Activated T-cell treated with anti-CD3 and anti-CD28 coated beads for 4 hours (primary cell): ENCODE measurements at places on chromosomes 3 and 15.
A peak's percentile ranks its signal among the peaks of the same experiment; 100 is the strongest.

- no peak for DNase-seq
These were observed 106.4 kb upstream of the TLE3 start for GRCh38 chr15:70203981-70204560.

DNA sequence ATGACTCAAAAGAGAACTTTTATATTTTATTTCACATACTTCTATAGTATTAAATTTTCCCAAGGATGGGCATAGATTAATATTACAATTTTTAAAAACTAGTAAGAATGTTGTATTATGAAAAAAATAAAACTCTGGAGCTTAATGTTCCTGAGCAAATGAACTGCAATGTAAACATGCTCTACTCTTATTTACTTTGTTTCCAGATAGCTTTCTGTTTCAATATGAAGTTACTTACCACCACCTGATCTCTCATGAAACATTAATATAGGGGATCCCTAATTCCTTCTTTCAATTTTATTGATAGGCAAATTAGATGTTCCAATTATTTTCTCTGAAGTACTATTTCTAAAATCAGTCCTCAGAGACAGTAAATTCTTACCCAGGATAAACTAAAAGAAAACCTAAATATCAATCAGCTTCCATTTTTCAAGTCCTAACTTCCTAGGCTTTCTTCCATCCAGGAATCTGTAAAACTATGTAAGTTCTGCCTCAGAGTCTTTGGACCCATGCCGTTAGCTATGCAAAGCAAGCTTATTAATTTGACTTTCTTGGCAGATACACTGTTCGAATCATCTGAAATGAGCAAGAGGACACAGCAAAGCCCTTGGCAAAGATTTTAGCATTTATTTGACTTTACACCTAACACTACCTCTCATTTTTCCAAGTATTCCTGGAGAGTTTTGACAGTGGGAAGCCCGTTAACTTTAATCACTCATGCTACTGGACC lies 93.2 kb downstream of the PLCH1 start:
- no peak for DNase-seq

GRCh38 chr15:81235276-81236123 lies 38.8 kb downstream of the IL16 start:
- no peak for DNase-seq

GRCh38 chr3:58334013-58334321 lies 1.3 kb downstream of the PXK start:
- DNase-seq = no peak

- DNase-seq = no peak
These were observed 178.1 kb downstream of the RORA start for GRCh38 chr15:61050844-61051568.

DNA sequence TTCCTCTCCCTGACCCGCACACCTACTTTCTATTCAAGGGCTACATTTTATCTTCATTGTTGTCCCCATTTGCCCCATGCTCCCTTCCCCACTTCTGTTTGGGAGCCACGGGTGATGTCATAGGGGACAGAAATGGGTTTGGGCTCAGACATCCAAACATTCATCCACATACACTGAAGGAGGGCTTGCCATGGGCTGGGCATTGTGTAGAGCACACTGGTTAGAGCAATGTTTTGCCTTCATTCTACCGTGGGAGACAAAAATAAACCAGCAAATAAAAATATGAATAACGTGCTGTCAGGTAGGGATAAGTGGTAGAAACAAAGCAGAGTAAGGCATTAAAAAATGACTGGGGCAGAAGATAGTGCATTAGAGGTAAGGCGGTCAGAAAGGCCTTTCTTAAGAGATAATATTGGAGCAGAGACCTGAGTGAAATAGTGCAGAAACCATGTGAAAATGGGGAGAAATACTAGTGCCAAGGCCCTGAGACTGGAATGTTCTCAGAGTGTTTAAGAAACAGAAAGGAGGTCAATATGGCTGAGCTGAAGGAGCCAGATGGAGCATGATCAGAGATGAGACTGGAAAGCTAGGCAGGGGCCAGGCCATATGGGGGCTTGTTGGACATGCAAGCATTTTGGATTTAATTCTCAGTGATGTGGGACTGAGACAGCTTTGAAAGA lies 40.9 kb upstream of the CLSTN2 start:
- no peak for DNase-seq

- no peak for DNase-seq
These were observed 25.8 kb downstream of the GREM1 start for GRCh38 chr15:32743411-32744140.

DNA sequence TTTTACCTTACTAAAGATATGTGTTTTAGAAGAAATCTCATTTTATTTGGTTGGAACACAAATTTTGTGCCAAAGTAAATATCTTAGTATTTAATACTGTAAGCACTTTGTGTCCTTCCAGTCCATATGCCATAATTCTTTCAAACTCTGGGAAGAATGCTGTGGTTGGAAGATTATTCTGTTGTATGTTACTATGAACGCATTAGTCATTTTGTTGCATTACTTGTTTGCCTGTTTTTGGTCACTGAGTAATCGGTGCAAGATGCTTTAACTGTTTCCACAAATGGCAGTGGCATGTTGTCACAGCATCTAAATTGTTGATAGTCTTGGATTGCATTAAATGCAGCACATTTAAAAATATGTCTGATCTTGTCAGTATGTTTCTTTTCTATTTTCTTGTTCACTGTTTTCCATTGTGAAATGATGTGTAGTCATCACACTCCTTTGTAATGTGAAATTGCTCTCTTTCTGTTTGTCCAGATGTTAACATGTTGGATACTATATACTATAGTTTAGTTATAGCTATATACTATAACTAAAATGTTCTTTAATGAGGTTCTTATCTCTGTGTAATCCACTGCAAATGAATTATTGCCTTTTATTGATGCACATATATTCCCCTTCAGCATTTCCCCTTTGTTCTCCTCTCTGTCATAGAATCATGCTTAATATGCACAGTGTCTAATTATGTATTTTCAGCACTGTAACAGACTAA lies 89.9 kb upstream of the FLNB start:
- DNase-seq = no peak

GRCh38 chr3:175163686-175164085 lies 304.6 kb downstream of the NAALADL2 start:
- DNase-seq = no peak

GRCh38 chr15:33309602-33310276 lies 1.0 kb upstream of the RYR3 start:
- no peak for DNase-seq

- DNase-seq = no peak
These were observed 9.2 kb downstream of the RYR3 start for GRCh38 chr15:33320017-33320416.

DNA sequence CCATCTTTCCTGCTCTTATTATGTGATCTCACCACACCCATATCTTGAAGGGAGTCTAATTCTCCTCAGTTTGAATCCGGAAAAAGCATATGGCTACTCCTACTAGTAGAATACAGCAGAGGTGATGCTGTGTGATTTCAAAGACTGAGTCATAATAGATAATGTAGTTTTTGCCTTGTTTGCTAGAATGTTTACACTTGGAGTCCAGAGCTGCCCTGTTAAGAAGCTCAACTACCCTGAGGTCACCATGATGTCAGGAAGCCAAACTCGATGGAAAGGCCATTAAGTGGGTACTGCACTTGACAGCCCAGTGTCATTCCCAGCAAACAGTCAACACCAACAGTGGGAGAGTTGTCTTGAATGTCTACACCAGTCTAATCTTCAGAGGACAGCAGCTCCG lies 56.9 kb downstream of the CD200R1L start:
- DNase-seq = no peak

GRCh38 chr3:116020495-116020894 lies 397.2 kb downstream of the GAP43 start:
- DNase-seq = no peak

DNA sequence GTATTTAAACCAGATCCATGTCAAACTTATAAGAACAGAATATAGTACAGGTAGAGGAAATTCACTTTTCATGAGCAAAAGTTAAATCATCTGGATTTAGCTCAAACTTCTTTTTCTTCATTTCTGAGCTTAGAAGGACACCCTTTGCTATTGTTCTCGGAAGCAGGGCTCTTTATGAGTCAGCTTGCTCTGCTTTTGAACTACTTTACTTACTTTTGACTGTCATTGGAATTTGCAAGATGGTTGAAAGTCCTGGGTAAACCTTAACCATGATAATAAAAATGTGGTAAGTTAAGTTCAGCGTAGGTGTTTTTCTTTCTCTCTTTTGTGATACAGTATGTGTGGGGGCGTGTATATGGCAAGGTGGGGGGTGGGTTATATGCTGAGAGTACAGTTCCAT lies 312.7 kb upstream of the DPH6 start:
- DNase-seq = no peak

DNA sequence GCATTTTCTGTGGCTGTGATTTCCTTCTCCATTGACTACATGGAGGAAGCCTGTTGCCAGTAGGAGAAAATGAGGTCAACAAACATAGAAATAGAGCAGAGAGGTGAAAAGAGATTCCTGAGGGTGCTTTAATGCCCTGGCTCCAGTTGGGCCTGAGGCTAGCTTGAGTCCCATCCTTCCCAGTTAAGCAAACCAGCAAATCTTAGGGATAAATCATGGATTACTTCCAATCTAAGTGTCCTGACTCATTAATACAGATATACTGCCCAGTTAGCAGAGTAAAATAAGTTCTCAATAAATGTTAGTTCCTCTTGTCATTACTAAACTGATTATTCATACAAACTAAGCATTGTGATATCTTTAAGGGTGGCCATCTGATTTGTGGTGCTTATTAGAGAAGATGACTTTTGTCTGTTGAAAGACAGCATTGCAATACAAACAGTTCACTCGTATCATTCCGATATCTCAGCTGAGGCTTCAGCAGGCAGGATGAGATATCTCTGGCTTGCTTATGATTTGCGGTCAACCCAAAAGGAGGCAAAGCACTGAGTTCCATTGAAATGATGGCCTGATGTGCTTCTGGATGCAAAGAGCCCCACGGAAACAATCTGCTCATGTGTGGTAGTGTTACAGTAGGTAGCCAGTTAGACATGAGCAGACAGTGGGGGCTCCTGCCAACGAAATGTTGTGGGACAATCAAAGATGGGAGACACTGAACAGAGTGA lies 6.6 kb upstream of the STARD5 start:
- DNase-seq = no peak

DNA sequence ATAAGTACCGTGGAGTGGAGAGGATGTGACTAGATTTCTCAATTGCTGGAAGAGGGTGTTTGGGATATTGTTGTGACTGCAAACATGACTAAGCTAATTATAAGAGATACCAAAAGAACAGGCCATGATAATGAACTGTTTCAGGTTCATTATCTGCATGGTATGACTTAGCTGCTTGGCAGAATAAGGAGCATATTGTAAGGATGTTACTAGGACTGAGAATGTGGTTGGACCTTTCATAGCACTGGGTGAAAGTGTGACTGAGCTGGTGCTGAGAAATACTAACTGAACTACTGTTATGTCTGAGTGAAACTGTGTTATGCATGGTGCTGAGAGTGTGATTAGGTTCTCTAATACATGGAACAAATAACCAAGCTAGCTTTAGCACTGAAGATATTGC lies 11.0 kb downstream of the SCN10A start:
- no peak for DNase-seq

DNA sequence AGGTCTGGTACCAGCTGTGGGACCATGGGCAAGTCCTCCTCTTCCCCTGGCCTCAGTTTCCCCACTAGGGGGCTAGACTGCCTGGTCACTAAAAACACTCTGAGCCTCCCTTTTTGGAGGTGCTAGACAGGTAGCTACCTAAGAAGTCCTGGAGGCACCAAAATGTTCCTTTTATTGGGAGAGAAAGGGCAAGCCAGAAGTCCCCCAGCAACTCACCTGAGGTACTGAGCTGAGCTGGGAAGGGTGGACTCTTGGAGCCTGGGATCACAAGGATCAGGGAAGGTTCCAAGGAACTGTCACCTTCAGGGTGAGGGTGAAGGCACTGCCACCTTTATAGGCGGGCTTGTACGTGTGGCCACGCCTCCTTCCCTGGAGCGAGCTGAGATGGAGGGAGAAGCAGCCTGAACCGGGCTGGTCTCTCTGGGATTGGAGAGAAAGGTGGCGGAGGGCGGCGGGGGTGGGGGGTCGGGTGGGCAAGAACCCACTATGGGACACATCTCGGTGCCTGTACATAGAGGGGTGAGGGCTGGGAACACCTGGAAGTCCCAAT lies at the start of gene CYP1A1:
Gene CYP1A1 (minus strand): TSS at position 304 of the 550 bp plus-strand sequence. CDS start 2,431 bp downstream, outside the sequence.
- peak; percentile 11 for DNase-seq

- no peak for DNase-seq
These were observed 53.8 kb downstream of the RBMS3 start for GRCh38 chr3:29334706-29335105.

DNA sequence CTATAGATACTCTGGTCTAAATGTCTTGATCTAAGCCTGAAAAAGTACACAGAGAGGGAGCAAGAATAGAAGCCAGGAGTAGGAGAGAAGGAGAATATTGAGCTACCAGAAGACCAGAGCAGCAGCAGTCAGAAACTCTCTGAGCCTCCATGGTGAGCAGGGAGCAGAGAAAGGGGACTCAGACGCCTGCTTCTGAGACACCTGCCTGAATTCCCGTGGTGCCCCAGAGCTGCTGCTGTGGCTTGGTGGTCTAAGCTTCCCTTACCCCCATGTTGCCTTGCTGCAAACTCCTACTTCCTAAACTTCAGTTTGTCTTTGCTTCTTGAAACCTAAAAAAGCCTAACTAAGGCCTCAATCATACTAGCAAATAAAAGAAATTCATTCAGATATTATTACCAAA lies 94.9 kb upstream of the STRIT1 start:
- no peak for DNase-seq

- no peak for DNase-seq
These were observed 28.5 kb downstream of the EFCAB12 start for GRCh38 chr3:129399895-129400357.

DNA sequence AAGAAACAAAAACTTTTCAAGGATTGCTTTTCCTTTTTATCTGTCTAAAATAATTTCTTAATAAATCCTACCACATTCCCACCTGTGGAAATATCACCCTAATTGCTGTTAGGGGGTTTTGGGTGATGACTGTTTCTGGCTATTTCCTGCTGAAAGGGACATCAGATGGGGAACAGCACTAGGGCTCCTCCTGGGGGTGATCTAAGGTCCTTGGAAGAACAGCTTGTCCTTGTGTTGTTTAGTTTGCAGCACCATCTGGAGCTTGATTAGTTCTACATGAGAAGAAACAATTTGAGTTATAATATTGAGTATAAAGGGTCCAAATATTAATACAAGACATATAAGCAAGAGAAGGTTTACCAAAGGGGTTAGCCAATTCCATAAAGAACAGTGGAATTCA lies 18.7 kb downstream of the OR5H15 start:
- no peak for DNase-seq

DNA sequence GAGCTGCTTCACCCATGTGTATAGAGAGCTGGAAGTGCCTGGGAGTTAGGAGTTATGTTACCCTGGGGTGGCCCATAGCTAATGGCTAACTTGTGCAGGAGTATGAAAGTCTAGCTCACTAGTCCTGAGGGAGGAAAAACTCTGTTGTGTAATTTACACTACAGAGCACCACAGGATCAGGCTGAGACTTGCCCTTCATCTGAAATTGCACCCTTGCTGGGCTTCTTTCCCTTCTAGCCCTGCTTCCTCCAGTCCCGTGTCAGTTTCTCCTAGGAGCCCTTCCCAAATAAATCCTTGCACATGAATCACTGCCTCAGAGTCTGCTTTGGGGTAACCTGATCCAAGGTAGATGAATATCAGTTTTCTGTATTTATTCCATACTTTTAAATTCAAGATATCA lies 40.0 kb downstream of the CTXND1 start:
- no peak for DNase-seq
